ENCODE measurements at places on chromosomes 1 and 21. TPM values are rescaled to one million over a fixed set of nuclear protein-coding genes. Genes with fewer than 3 reads are reported as not detected.

DNA sequence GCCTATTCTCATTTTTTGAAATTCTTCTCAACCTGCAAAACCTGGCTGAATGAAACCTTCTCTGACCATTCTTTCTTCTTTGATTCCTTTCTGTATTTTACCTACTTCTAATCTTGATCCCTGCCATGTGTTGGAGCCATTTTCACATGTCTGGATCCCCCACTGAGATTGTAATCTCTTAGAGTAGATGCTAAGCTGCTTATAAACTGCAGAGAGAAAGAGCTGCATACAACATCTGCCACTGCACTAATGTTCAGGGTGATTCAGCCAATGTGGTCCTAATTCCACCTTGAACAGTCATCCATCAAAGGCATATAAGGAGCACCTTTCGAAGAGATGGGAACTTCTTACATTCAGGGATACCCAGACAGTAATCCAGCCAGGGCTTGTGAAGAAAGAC is 16.2 kb upstream of the DAB1 start:
- no peak for DNase-seq
- no peak overlapping the region for H3K27ac ChIP-seq
- H3K4me3 ChIP-seq, result no peak overlapping the region
- H3K36me3 ChIP-seq, result no peaks in the 10 kb centered on the region

DNA sequence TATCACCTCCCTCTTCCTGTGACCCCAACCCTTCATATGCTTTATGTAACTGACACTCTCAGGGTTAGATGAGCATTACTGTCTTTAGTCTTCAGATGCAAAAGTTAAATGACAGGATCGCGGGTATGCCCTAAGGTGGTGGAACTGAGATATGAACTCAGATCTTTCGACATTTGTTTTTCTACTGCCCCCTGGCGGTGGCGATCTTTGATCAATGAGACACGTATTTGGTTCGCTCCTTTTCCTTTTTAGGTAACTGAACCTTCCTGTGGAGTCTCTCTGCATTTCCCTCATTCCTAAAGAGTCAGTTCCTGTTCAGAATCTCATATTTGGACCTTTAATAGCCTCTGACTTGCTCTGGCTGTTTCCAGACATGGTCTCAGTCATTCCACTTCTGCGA is 47.8 kb upstream of the ZP4 start:
- no peaks in the 10 kb centered on the region for H3K27me3 ChIP-seq
- no peaks in the 10 kb centered on the region for H3K36me3 ChIP-seq
- H3K4me3 ChIP-seq, result no peak overlapping the region
- no peaks in the 10 kb centered on the region for H3K4me1 ChIP-seq
- no peak overlapping the region for H3K27ac ChIP-seq

- peaks cover 61% of the 10 kb centered on the region for H3K4me1 ChIP-seq
- H3K4me3 ChIP-seq, result no peak overlapping the region
- no peak overlapping the region for H3K27ac ChIP-seq
- no peak for DNase-seq
These were observed 12.8 kb downstream of the CAP1 start for GRCh38 chr1:40053138-40053887.

DNA sequence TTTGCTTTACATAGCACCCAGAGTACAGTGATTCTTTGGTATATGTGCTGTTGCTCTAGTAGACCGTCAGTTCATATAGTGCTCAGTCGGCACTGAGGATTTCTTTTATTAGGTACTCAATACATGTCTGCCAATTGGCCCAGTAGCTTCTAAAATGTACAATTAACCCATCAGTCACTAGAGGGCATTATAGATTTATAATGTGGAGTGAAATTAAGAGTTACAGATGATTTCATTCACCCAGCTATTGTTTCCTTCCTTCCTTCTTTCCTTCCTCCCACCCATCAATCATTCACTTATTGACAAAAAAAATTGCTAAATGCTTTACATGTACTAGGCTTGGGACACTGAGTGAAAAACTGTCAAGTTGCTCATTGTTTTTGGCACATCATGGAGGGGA is 263.6 kb upstream of the USP24 start:
- no peak overlapping the region for H3K27ac ChIP-seq
- H3K4me1 ChIP-seq, result peaks cover 45% of the 10 kb centered on the region
- no peaks in the 10 kb centered on the region for H3K27me3 ChIP-seq

The VHLL gene
- not detected for total RNA-seq

Data from HepG2 (cell line).